NCI-H446 treated with DMSO at 0.1 percent for 48 hours (cell line): ENCODE measurements at places on chromosomes 5 and 9.

- DNase-seq = no peak
Observed at GRCh38 chr5:91211997-91212713, 171.0 kb downstream of the ARRDC3 start.

GRCh38 chr5:128021411-128021810 is 62.2 kb upstream of the SLC12A2 start:
- DNase-seq = no peak

DNA sequence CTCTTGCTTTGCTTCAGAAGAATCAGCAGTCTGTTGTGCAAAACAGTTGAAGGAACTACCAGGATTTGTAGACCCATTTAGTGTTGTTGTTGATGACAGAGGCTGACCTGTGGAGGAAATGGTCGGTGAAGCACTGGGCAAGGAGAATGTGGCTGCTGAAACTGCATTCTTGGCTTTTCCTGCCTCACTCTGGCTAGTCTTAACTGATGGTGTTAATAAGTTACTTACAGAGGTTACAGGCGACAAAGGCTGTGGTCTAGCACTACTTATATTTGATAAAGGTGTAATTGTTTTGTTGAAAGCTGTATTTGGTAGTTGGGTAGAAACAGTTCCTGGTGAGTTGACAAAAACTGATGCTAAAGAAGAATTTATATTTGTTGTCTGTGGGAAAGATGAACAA is 31.5 kb downstream of the MLANA start:
- DNase-seq = no peak

DNA sequence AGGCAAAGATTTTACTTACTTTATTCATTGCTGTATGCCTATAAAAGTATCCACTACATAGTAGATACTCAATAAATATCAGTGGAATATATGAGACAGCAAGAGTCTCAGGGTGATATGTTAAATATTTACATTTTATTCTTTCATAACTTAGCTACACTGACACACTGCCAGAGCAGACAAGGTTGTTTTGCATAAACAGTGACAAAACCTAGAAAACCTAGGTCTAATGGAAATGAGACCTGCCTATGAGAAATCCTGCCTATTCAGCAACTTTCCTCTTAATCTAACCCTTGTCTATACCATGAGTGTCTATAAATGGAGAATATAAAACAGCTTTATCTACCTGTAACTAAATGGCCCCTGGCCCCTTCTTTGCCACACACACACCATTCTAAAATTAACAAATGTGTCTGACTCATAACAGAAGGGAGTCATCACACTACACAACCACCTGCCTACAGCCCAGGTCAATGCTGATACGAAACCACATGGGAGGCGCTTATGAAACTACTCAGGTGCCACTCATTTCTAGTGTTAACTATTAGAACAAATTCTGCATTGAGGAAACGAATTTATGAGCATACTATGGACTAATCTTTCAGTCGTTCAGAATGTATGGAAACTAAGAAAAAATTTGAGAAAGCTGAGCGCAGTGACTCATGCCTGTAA is 60.3 kb downstream of the UBAP2 start:
- no peak for DNase-seq

GRCh38 chr9:121499427-121500164 is at the start of gene GGTA1:
Gene GGTA1, minus strand, starts transcription at chr9:121499844. Its CDS starts 31,922 bp downstream, at chr9:121467922.
- DNase-seq = no peak

GRCh38 chr5:134917070-134917815 is 12.3 kb downstream of the PCBD2 start:
- no peak for DNase-seq

DNA sequence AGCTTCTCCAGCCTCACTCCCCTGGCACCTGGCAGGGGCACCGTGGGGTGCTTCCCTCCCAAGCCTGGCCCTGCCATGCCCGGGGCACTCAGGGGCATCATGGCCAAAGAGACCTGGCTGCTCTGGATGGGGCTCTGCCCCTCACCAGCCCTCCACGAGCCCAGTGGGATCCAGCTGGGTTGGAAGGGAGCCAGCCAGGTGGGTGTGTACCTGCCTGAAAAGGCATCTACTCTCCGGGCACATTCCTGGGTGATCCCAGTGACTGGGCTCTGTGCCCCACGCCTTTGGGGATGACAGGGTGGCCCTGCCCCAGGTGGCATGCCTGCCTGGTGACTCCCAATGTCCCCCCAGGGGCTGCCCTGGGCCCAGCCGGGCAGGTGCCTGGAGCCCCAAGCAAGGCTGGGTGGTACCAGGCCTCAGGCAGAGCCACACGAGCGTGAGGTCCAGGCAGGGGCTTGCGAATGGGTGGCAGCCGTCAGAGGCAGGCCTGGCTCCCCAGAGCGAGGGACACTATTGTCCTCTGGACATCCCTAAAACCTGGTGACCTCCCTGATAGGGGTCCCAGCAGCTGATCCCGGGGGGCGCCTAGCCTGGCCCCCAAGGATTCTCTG is 777 bp downstream of the GPSM1 start:
- DNase-seq = no peak

DNA sequence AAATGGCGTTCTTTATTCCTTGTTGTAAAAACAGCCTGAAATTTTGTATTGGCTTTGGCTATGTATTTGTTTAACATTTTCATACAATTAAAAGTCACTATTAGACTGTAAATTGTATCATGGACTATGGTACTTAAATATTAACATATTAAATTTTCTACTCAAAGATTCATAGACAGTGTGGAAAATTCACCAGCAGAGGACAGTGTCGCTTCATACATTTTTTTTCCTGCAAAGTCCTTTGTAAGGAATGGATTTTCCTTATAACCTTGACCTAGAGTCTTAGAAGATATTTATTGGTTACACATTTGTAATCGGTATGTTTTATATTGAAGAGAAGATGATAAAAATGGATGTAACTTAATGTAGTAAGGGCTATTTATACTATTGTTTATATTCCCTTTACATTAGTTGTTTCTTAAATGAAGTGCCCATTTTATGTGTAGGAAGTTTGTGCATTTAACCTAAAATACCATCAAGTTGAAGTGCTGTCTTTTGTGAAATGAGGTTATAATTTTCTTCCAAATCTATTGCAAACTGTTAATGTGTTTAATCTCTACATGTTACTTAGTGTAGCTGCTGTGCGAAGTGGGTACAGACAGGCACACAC is 150.1 kb downstream of the KDM4C start:
- peak; percentile 27 for DNase-seq

DNA sequence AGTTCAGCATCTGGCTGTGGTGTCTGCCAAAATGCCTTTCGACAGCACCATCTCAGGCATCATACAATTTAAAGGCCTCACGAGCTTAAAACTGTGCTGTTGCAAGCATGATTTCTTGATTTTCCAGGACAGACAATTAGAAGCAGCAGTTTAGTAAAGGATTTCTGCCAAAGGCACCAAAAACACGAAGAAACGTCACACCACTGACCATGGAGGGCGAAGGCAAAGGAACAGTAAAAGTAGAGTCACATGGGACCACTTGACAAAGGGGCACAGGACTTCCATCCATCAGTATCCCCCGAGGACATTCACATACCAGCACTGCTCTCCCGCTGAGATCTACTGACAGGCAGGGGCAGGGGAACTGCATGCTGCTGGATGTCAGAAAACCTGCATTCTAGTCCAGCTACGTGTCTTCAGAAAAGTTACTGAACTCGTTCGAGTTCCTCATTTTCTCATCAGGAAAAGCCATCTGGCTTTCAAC is 70.4 kb upstream of the FBXW11 start:
- no peak for DNase-seq

DNA sequence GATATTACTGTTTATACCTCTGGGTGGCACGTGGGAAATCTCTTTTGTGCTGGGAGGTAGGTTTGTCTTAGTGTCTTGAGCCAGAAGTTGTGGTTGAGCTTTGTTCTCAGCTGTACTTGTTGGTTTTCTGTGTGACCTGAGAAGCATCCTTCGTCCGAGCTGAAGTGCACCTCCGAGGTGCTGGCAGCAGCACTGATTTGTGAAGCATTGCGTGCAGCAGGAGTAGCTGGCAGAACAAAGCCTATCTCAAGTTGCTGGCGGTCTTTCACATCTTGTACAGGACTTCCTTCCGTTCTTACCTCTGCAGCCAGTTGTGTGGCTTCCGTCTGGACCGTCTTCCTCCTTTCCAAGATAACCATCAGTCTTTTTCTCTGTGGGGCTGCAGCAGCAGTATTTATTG is 4.3 kb downstream of the PRRC2B start:
- DNase-seq = no peak

DNA sequence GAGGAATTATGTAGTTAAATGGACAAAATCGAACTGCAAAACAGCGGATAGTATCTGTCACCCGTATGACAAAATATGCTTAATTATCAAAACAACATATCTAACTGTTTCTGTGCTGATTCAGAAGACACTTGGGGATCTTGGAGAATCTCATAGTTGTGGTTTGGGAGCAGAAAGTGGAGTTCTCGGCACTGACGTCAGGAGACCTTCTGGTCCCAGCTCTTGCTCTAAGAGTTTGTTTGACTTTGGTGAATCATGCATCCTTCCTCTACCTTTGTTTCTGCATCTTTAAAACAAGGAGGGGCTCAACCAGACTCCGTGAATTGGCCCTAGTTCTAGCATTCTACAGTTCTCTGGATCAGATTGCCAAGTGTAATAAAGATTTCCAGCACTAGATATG is 37.0 kb upstream of the TAF1L start:
- no peak for DNase-seq

DNA sequence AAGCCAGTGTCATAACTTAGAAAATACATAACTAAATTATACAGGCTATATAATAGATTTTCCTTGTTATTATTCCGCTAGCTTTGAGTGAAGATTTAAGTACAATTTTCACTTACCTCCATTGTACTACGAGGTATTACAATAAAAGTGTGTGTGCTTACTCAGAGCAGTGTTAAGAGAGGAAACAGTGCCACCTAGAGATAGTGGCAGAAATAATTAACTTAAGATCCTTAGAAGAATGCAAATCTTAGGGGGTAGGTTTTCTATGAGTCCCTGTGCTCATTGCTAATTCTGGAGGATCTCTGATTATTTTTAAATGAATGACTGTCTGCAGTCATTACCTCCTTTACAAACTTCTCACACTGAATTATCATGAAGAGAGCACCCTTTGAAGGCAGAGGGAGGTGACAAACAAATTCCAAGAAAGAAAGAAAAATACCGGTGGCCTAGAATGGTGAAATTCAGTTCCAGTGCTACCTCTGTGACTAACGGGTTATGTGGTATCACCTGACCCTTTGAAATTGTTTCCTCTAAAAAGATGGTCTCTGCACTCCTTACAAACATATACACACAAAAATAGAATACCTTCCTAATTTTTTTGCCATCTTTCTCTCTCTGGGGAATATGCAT is 379.8 kb downstream of the TRIM36 start:
- peak; percentile 48 for DNase-seq

DNA sequence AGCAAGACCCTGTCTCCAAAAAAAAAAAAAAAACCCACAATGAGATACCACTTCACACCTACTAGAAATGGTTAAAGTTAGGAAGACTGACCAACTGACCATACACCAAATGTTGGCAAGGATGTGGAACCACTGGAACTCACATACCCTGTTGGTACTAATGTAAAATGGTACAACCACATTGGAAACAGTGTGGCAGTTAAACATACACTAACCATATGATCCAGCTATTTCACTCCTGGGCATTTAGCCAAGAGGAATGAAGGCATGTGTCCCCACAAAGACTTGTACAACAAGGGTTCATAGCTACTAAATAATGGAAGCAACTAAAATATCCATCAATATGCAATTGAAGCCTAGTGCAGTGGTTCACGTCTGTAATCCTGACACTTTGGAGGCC is 21.3 kb downstream of the NAIF1 start:
- no peak for DNase-seq

DNA sequence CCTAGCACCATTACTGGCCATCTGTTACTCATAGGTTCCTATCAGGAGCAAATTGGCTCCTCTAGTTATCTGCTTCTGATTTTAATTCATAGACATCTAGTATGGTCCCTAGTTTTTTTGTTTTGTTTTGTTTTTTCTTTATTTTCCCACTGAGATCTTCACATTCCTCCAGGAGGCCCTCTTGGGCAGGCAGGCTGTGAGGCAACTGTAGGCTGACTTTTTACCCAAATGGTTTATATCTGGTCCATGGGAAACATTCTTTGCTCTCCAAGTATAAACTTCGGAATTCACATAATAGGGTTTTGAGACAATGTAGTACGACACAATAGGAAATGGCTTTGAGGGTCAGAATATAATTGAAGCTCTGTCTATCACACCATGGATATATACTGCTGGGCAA is 250.9 kb upstream of the DAB2 start:
- no peak for DNase-seq

- no peak for DNase-seq
Observed at GRCh38 chr9:130073373-130073772, 19.7 kb downstream of the GPR107 start.

GRCh38 chr5:98770209-98770910 is 3.1 kb upstream of the RGMB start:
- no peak for DNase-seq

- DNase-seq = no peak
Observed at GRCh38 chr5:65873181-65873750, 53.1 kb upstream of the ERBIN start.

- no peak for DNase-seq
Observed at GRCh38 chr5:61866930-61867329, 439.1 kb upstream of the KIF2A start.

DNA sequence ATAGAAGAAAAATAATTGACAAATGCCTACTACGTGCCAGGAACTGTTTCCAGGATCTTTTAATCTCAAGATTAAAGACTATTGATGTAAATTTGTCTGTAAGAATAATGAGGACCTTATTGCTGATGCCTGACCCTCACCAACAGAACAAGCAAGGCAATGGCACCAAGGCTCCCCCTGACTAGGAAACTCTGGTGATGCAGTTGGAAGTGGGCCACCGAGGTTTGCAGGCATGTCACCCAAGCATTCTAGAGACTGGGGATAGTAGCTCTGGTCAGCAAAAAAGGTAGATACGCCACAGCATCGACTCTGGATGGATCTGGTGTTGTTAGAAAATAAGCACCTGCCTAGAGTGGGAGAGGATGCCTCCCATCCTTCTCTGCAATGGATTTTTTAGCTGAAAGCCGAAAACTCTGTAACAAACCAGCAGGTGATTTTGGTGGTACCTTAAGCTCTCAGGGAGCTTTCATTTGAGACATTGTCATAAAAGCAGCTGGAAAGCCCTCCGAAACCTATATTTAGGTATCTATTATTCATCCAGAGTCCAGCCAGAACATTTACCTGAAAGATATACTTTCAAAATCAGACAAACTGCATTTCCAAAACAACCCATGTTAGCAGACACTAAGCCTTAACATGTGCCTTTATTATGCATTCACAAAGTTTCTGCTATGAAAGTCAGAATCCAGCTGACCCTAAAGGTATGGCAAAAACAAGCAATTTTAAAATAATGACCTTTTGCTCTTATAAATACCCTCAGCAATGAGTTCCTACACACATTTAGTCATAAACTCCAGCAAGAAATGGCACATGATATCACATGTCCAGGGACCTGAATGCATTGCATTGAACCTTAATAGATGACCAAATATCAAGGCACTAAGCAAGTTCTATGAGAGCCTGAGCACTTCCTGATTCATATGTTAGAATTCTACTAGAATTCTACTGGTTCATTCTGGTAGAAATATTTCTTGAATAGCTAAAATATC is 308.4 kb downstream of the PDE4D start:
- no peak for DNase-seq

DNA sequence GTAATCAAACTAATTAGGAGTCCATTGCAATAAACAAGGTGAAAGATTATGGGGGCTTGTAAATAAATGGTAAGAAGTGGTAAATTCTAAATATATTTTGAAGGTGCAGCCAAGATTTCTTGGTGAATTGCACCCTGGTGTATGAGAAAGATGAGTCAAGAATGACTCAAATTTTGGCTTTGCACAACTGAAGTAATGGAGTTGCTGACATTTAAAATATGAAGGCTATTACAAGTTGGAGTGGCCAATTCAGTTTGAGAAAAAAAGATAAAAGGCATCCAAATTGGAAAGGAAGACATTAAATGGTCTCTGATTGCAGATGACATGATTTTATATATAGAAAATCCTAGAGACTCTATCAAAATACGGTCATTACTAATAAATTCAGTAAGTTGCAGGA is 2330.6 kb downstream of the MAT2B start:
- no peak for DNase-seq
